ENCODE measurements at places on chromosomes 3 and 15. TPM values are rescaled to one million over a fixed set of nuclear protein-coding genes. Genes with fewer than 3 reads are reported as not detected.

GRCh38 chr15:83068054-83068453 is 1.0 kb upstream of the BTBD1 start:
- no peaks in the 10 kb centered on the region for H3K27me3 ChIP-seq
- DNase-seq, result no peak
- no peak overlapping the region for H3K27ac ChIP-seq
- H3K4me3 ChIP-seq, result no peak overlapping the region
- H3K36me3 ChIP-seq, result no peaks in the 10 kb centered on the region
- peaks cover 29% of the 10 kb centered on the region for H3K4me1 ChIP-seq

DNA sequence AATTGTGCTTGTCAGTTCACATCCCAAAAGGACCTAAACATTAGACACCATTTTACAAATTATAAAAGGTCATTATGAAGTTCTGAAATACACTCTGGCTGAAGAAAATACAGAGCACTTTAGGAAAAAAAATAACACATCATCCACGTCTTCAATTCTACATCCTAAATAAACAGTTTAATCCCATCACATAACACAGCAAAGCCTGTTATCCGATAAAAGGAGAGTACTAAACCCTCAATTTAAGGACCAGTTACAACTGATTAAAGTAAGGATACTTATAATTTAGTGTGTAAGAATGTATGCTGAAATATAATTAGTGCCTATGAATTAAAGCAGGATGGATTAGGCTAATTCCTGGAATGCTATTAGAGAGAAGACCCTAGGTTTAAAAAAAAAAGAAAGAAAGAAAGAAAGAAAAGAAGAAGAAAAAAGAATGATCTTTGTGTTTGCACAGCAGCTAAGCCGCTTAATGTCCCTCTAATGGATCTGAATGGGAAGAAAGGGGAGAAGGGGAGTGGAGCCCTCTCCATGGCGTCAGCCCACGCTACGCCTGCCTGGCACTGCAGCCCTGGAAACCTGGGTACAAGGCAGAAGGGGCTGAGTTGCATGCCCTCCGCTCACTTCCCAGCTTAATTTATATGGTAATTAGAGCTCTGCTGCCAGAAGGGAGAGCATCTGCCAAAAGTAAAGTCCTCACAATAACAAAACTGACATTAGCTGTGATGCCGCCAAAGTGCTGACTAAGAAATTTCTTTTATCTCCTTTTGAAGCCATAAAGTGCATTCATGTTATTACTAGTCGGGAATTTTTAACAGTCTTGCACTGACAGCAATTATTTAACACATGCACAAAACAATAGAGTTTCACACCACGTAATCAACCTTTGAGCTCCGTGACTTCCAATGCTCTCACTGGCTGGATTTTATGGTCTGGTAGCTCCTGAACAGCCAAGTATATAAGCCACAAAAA is 90.0 kb downstream of the FSIP1 start:
- no peak overlapping the region for H3K4me3 ChIP-seq
- H3K27me3 ChIP-seq, result no peaks in the 10 kb centered on the region
- DNase-seq, result no peak
- H3K27ac ChIP-seq, result no peak overlapping the region

- no peak overlapping the region for H3K4me3 ChIP-seq
- no peaks in the 10 kb centered on the region for H3K36me3 ChIP-seq
- H3K27me3 ChIP-seq, result no peaks in the 10 kb centered on the region
- no peaks in the 10 kb centered on the region for H3K4me1 ChIP-seq
- DNase-seq, result no peak
- no peak overlapping the region for H3K27ac ChIP-seq
Observed at GRCh38 chr3:115165266-115165665, 18.2 kb upstream of the ZBTB20 start.

- no peaks in the 10 kb centered on the region for H3K27me3 ChIP-seq
- no peak overlapping the region for H3K4me3 ChIP-seq
- H3K27ac ChIP-seq, result no peak overlapping the region
- no peaks in the 10 kb centered on the region for H3K36me3 ChIP-seq
- no peak for DNase-seq
- no peaks in the 10 kb centered on the region for H3K4me1 ChIP-seq
Observed at GRCh38 chr15:96733721-96734120, 403.2 kb downstream of the NR2F2 start.

DNA sequence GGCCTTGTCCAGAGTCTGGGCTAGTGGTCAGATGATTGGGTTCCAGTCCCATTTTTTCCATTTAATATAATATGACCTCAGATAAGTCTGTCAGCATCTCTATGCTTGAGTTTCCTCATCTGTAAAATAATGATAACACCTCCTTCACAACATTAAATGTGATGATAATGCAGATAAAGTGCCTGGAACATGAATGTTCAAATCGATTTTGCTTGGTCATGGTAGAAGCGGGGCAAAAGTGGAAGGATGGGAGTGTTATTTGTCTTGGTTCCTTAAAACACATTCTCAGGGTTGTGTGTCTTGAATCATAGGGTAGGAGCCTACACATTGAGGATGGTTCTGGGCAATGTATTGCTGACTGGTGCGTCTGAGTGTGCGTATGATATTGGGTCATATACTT is 16.9 kb downstream of the ARIH2 start:
- peaks cover 27% of the 10 kb centered on the region for H3K36me3 ChIP-seq
- no peaks in the 10 kb centered on the region for H3K27me3 ChIP-seq
- H3K4me3 ChIP-seq, result no peak overlapping the region
- no peak overlapping the region for H3K27ac ChIP-seq
- DNase-seq, result no peak
- H3K4me1 ChIP-seq, result peaks cover 43% of the 10 kb centered on the region

DNA sequence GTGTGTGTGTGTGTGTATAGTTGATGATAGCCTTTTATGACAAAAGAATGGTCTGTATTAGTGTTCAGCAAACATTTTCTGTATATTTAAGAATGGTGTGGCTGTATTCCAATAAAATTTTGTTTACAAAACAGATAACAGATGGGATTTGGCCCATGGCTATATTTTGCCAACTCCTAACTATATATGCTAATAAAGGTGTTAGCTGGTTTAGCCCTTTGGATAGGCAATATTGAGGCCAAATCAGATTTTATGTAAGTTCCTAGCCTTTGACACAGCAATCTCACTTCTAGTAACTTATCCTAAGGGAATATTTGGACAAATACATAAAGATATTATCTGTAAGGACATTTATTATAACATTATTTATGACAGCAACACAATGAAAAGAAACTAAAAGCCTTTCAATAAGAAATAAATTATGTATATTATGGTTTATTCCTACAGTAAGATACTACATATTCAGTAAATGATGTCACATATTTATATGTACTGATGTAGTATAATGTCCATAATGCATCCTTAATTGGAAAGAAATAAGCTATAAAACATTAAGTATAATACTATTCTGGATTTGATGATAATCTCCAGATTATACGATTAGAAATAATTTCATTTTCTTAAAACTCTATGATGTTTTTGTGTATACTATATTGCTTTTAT is 264.0 kb downstream of the RBMS3 start:
- no peaks in the 10 kb centered on the region for H3K36me3 ChIP-seq
- DNase-seq, result no peak
- no peak overlapping the region for H3K27ac ChIP-seq
- no peaks in the 10 kb centered on the region for H3K4me1 ChIP-seq
- no peak overlapping the region for H3K4me3 ChIP-seq

DNA sequence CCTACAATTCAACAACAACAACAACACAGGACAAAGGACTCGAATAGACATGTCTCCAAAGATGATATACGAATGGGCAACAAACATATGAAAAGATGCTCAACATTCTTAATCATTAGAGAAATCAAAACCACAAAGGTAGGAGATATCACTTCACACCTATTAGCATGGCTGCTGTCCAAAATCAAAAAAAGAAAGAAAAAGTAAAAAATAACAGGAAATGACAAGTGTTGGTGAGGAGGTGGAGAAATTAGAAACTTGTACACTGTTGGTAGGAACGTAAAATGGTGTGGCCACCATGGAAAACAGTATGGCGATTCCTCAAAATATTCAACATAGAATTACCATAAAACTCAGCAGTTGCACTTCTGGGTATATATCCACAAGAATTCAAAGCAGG is 312.3 kb upstream of the STT3B start:
- no peaks in the 10 kb centered on the region for H3K36me3 ChIP-seq
- DNase-seq, result no peak
- no peak overlapping the region for H3K4me3 ChIP-seq
- H3K27ac ChIP-seq, result no peak overlapping the region

DNA sequence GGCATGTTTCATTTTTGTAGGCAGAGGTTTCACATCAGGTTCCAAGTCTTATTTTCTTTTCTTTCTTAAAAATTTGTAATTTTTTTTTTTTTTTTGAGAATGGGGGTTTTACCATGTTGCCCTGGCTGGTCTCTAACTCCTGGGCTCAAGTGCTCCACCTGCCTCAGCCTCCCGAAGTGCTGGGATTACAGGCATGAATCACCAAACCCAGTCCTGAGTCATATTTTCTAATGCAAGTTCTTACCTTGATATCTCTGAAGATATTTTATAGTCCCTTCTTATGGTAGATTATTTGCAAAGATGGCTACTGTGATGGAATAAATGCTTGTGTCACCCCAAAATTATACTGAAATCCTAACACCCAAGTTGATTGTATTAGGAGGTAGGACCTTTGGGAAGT is 63.8 kb downstream of the SLC9A9 start:
- H3K4me3 ChIP-seq, result no peak overlapping the region
- no peaks in the 10 kb centered on the region for H3K4me1 ChIP-seq
- no peaks in the 10 kb centered on the region for H3K36me3 ChIP-seq
- no peak for DNase-seq
- no peak overlapping the region for H3K27ac ChIP-seq

- no peak overlapping the region for H3K27ac ChIP-seq
- H3K36me3 ChIP-seq, result no peaks in the 10 kb centered on the region
- no peaks in the 10 kb centered on the region for H3K4me1 ChIP-seq
- no peak overlapping the region for H3K4me3 ChIP-seq
- H3K27me3 ChIP-seq, result no peaks in the 10 kb centered on the region
- no peak for DNase-seq
Observed at GRCh38 chr3:55571216-55571813, 84.2 kb upstream of the WNT5A start.

GRCh38 chr3:104987859-104988258 is 378.9 kb upstream of the ALCAM start:
- no peaks in the 10 kb centered on the region for H3K27me3 ChIP-seq
- no peak overlapping the region for H3K4me3 ChIP-seq
- H3K36me3 ChIP-seq, result no peaks in the 10 kb centered on the region
- no peaks in the 10 kb centered on the region for H3K4me1 ChIP-seq

DNA sequence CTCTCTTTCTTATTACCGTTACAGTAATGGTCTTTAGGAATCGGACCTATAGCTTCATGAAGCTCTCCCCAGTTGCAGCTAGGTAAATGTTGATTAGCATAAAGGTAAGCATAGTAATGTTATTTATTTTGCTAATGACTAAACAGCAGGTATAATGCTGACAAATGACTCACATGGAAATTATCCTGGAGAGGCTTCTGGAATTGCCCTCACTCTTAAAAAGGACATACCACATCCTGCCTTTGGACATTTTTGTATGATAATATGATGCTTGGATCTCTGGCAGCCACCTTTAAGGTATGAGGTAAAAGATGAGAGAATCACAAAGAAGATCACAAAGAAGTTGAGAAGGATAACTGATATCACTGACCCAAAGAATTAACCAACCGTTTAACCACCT is 238.6 kb downstream of the CHL1 start:
- H3K27ac ChIP-seq, result no peak overlapping the region
- no peaks in the 10 kb centered on the region for H3K4me1 ChIP-seq
- DNase-seq, result no peak
- H3K4me3 ChIP-seq, result no peak overlapping the region
- H3K27me3 ChIP-seq, result no peaks in the 10 kb centered on the region
- no peaks in the 10 kb centered on the region for H3K36me3 ChIP-seq

GRCh38 chr3:25471081-25471768 is 43.2 kb downstream of the RARB start:
- no peak overlapping the region for H3K4me3 ChIP-seq
- no peaks in the 10 kb centered on the region for H3K36me3 ChIP-seq
- no peak overlapping the region for H3K27ac ChIP-seq
- no peak for DNase-seq

GRCh38 chr3:4582624-4583023 is 89.5 kb downstream of the ITPR1 start:
- no peak overlapping the region for H3K4me3 ChIP-seq
- H3K36me3 ChIP-seq, result no peaks in the 10 kb centered on the region
- H3K27ac ChIP-seq, result no peak overlapping the region
- no peaks in the 10 kb centered on the region for H3K4me1 ChIP-seq

- no peak for DNase-seq
- peaks cover 11% of the 10 kb centered on the region for H3K4me1 ChIP-seq
- H3K4me3 ChIP-seq, result no peak overlapping the region
- H3K36me3 ChIP-seq, result no peaks in the 10 kb centered on the region
Observed at GRCh38 chr15:36982430-36982829, 117.9 kb downstream of the MEIS2 start.

DNA sequence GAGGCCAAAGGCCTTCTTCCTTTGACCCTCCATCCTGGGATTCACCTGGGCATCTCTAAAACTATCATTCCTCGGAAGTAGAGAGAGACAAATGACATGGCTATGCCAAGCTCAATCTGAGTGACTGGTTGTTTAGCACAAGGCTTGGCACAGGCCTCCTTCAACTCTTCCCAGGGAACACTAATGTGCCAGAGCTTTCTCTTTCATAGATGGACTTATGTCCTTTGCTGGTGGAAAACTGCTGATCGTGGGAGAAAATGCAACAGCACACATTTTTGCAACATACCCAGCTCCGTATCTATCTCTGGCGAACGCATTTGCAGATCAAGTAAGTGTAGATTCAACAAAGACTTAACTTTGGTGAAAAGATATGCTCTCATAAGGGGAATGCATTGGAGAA is 36.5 kb downstream of the AQP9 start:
- H3K36me3 ChIP-seq, result no peaks in the 10 kb centered on the region
- no peaks in the 10 kb centered on the region for H3K27me3 ChIP-seq
- no peak overlapping the region for H3K4me3 ChIP-seq
- H3K4me1 ChIP-seq, result no peaks in the 10 kb centered on the region

DNA sequence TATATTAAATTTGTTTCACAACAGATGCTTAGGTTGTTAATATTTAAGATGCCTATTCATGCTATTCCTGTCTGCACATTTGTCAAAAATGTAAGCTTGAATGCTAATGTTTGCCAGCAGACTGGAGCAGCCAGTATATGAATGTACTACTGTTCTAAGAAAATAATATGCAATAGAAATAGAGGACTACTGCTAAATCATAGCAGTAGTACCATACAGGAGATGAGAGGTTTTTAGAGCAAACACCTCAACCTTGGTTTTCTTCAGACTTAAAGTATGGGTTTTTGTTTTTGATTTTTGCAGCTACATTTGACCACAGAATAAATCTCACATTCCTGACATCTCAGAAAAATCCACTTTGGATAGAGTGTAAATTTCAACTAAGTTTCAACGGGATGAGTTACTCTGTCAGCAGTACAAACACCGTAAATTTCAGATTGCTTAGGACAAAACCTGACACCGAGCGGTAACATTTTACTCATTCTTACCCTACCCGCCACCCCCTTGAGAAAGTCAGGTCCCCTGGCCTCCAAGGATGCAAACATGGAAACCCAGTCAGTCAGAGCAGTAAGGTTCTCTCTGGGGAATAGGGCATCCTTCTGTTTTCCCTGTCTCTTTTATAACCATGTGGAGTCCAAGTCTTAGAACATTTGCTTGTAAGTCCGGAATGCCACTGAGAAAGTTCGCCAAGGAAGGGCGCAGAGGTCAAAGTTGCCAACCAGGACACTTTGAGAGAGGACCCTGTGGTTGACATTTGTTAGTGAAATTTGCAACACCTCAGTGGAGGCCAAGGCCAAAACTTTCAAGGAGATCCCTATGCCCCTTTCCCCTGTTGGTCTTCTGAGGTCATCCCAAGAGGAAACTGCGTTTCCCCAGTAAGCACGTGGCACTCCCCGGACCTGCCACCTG is 17.9 kb upstream of the SATB1 start:
- H3K27ac ChIP-seq, result no peak overlapping the region
- H3K27me3 ChIP-seq, result peaks cover 6% of the 10 kb centered on the region
- H3K4me1 ChIP-seq, result no peaks in the 10 kb centered on the region
- DNase-seq, result no peak

Gene IMPG2
- total RNA-seq, result 0.02 TPM

Gene SKOR1
- total RNA-seq, result 0.10 TPM

Gene PLSCR1
- total RNA-seq, result 34.1 TPM

Data from HepG2 (cell line).